NK-92 treated with Interleukin-12 subunit alpha and Interleukin-12 subunit beta, amount 100 ng/mL, for 24 hours (cell line): ENCODE measurements at places on chromosomes 2 and 18.

DNA sequence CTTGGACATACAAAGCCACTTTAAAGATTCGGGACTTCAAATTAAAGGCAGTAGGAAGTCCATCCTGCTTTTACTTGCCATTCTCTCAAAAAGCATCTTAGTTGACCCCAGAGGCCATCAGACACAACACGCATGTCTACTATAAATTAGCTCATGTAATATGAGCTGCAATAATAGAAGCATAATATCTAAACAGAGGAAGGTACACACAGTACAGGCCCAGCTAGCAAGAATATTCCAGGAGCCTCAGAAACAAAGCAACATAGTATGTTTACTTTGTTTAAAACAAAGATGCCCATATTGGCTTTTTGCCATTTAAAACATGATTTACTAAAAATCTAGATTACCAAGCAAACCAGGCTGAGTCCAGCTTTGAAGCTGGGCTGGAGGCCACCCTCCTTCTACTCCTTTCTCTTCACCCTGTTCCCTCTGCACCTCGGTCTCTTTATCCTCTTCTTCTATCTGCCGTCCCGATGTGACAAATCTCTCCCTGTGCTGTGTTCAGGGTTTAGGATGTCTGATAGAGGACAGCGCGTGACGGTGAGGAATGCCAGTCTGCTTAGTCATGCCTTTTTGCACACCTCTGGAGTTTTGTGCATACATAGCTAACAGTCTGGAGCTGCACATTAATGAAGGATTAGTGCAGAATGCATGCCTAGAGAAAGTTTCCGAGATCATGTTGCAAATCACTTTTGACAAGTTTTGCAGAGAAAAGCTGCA is 28.2 kb downstream of the DTNA start:
- DNase-seq = no peak

DNA sequence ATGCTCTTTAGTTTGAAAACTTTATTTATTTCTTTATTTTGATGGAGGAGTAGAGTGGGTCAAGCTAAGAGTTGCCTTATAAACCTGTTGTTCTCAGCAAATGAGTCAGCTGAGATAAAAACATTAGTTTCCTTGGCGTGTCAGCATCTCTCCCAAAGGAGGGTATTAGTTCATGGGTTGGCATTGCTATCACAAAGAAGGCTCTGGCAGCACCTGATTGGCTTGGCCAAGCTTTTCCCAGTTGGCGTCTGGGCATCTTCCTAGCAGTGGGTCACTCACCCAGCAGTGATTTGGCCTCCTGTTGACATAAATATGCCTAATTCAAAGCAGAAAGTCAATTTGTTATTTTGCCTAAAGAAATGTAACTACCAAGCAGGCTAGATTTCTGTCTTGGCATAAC is 200.7 kb upstream of the TNP1 start:
- no peak for DNase-seq

- DNase-seq = no peak
Observed at GRCh38 chr2:42139101-42139500, 30.1 kb upstream of the EML4 start.

DNA sequence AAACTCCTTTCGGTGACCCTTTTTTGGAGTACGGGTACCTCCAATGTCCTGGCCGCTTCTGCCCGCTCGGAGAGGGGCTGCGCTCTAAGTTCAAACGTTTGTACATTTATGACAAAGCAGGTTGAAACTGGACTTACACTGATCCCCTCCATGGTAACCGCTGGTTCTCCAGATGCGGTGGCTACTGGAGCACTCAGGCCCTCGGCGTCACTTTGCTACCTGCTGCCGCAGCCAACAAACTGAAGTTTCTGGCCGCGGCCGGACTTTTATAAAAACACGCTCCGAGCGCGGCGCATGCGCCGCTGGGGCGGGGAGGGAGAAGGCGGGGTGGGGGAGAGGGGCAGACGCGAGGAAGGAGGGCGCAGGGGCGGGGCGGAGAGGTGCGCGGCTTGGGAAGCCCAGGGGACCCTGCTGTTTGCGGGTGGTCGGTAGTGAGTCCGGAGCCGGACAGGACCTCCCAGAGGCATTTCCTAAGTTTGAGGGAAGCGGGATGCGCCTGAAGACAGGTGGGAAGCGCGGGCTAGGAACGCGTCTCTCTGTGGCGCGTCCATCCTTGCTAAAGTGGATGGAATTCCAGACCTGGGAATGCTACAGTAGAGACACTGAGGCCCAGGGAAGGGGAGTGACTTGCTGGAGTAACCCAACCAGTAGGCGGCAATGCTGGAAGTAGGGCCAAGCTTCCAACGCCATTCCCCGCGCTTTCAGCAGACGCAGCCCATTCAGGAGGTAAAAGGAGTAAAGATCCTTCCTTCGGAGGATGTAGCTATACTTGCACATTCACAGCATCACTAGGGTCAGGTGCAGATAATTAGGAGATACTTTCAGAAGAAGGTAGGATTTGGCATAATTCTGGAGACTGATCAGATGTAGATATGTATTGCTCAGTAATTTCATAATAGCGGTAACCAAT is at the start of gene CXCR4:
TSS of gene CXCR4 (minus strand) at position 241 of the 910 bp plus-strand sequence. CDS start at position 152, 89 bp downstream.
- DNase-seq = peak; percentile 82

DNA sequence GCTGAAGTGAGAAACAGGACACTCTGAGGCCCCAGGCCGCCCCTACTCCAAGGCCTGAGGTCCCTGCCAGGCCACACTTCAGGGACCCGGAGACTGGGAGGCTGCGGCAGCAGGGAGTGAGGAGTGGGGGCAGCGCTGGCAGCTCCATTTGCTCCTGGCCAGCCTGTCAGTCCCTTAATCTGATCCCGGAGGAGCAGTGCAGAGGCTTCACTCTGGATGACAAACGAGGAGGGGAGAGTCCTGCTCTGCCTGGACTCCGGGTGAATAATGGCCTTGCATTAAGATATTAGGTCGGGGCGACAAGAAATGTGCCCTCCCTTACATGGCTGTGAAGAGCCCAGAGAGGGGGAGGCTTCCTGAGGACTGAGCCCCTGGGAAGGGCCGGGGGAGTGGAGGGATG is 14.3 kb upstream of the PRSS56 start:
- DNase-seq = no peak

DNA sequence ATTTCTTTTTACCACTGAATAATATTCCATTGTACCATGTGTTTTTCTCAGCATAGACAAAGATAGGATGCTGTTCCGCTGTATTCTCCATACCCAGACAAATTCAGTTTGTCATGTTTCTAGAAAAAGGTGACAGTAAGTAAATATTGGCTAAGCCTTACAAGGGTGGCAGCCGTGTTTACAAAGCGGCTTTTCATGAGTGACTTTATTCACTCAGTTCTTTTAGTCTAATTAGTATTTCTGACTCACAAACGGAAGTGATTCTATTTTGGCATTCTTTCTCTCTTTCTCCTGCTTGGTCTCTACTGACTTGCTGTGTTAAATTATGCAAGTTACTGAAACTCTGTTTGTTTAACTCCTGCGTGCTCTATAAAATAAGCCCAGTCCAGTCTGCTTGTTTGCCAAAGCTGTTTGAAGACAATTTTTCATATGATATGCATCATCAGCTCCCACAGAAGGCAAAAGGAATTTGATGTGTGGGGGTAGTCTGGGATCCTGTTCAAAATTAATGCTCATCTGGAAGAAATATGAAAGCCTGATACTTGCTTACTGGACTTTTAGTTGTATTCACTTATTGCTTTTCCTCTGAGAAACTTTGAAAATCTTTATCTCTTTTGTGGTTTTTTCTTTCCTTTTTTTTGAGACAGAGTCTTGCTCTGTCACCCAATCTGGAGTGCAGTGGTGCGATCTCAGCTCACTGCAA is 2.3 kb upstream of the PLEKHH2 start:
- no peak for DNase-seq

- DNase-seq = no peak
Observed at GRCh38 chr2:55923982-55924321, 370 bp upstream of the EFEMP1 start.

- no peak for DNase-seq
Observed at GRCh38 chr2:156896294-156896693, 361.2 kb upstream of the GALNT5 start.
